Hepatocyte (in vitro differentiated cells): ENCODE measurements at places on chromosomes 11 and 22.

DNA sequence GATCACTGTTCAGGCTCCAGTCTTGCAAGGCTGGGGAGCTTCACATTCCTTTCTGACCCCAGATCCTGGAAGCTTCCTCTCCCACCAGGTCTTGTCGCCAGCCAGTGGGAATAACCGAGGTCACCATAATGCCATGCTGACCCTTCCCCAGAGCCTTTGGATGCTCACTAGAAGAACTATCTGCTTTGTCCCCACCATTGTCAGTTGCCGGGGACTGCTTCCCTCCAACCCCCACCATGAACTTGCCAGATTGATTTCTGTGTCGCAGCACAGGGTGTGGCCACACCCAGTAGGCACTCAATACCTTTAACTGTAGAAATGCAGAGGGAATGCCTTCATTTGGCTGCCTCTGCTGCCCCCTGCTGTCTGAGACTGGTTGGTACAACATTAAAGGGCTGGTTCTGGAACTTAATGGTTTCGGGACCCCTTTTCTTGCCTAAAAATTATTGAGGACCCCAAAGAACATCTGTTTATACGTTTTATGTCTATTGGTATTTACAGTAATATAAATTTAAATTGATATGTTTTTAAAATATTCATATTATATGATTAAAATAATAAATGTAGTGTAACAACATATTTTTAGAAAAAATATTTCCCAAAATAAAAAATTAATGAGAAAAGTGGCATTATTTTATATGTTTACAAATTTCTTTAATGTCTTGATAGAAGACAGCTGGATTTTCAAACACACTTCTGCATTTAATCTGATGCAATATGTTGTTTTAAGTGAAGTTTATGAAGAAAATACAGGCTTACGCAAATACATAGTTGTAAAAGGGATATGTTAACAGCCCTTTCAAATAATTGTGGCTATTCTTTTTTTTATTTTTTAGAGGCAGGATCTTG, 6.7 kb upstream of the GDPD5 start:
- peak; percentile 78 for DNase-seq

DNA sequence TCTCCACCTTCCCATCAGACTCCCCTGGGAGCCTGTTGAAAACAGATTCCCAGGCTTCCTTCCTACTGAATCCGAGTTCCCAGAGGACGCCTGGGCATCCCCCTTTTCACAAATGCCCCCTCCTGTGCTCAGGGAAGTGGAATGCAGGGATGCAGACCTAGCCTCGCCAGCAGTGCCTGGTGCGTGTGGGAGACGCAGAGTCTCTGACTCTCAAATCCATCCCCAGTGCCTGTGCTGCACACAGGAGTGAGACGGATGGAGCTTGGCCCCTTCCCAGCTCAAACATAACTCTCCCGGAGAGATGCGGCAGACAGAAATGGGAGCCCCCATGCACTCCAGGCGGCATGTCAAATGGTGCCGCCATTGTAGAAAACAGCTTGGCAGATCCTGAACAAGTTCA, 62.6 kb downstream of the CTTN start:
- no peak for DNase-seq

DNA sequence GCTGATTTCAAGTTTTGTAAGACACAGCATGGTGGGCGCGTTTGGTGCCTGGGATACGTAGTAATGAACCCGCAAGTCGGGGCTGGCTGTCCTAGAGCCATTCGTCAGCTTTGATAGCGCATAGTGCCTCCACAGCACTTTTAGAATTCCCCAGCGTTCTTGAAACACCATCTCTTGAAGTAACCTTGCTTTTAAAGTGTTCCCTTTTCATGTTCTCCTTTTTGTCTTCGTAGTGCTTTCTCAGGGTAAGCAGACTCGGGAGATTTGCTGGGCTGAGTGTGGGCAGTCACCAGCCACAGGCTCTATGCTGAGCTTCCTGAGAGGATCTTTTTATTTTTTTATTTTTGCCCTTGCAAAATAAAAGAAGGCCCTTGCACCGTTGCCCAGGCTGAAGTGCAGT, 39.6 kb upstream of the CTTN start:
- DNase-seq: no peak

GRCh38 chr22:33314316-33314715, 256.1 kb upstream of the SYN3 start:
- no peak for DNase-seq

DNA sequence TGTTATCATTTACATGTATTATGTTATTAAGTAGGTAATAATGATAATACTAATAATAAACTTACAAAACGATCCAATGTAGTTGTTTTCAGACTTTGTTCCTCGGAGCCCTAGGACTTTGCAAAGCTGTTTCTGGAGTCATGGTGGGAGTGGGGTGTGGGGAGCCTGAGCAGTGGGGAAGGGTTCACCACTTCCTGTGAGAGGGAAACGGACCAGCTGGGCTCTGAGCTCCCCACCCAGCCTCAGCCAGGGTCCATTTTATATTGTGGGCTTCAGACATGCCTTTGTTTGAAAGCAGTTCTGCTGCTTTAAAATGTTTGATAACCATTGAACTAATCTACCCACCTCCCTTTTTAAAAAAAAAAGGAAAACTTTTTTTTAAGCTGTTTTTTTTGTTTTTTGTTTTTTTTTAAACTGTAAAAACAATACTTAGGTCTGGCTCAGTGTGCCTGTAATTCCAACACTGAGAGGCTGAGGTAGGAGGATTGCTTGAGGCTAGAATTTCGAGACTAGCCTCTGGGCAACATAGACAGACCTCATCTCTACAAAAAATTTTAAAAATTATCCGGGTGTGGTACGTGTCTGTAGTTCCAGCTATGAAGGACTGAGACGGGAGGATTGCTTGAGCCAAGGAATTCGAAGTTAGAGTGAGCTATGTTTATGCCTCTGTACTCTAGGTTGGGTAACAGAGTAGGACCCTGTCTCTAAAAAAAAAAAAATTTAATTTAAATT, 7.0 kb downstream of the SERPING1 start:
- no peak for DNase-seq

GRCh38 chr11:122647736-122648275, 7.7 kb upstream of the UBASH3B start:
- DNase-seq: no peak

- DNase-seq: peak; percentile 79
These were observed 46.2 kb downstream of the BLID start for GRCh38 chr11:122069707-122070360.

- DNase-seq: no peak
These were observed 39.3 kb upstream of the SPON1 start for GRCh38 chr11:13923182-13923581.

DNA sequence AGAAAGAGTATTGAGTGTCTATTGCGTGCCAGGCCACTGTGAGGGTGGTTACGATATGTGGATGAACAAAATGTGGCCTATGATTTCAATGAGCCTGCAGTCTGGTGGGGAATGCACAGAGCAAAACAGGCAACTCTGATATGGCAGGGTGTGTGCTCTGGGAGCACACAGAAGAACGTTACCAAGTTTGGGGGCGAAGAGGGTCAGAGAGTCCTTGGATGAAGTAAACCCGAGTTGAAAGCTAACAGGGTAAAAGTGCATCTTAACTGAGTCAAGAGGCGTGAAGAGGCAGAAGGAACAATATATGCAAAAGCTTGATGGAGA, 258 bp downstream of the CFAP68 start:
- DNase-seq: no peak

GRCh38 chr11:131688048-131688693, 317.8 kb downstream of the NTM start:
- DNase-seq: peak; percentile 83

DNA sequence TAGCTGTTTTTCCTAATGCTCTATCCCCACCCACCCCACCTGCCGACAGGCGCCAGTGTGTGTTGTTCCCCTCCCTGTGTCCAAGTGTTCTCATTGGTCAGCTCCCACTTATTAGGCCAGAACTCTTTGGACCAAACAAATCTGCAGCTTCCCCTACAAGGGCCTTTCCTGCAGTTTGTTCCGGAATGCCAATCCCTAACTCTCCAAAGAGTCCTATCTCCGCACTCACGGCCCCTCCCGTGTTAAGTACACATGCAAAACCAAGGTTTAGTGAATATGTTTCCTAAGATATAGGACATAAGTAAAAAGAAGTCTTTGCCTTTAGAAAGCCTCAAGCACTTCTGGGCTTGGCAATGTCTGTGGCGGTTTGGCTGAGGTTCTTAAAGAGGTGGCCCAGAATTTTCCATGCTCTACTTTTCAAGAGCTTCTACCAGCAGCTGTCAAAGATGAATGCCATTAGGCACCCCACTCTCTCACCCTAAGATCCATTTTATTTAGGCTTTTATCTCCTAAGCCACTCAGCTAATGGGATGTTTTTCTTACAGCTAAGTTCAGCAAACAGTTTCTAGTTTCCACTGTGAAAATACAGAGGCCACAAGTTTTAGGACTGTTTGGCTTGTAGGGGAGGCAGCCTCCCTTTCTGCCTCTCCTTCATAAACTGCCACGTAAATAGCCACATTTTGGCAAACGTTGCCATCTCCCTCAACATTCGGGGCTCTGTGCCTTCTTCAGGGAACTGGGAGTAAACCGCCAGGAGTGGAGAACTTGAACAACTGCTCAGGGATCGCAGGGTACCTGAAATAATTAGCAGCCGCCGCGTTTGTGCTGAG, 1.6 kb downstream of the CD59 start:
- peak; percentile 25 for DNase-seq

- DNase-seq: no peak
These were observed 1.6 kb downstream of the KIAA0930 start for GRCh38 chr22:45238957-45239680.

DNA sequence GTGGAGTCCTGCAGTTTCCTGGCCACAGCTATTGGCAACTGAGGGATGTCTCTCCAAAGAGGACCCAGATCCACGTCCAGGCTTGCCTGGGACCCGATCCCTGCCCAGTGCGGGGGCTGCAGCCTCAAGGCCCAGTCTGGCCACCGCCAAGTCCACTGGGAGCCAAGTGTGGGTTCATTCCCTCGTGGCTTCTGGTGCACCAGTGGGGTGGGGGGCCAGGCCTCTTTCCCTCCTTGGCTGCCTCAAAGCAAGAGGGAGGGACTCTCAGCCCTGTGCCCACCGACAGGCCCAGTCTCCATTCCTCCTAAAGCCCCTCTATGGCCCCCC, 13.3 kb upstream of the PIM3 start:
- no peak for DNase-seq

DNA sequence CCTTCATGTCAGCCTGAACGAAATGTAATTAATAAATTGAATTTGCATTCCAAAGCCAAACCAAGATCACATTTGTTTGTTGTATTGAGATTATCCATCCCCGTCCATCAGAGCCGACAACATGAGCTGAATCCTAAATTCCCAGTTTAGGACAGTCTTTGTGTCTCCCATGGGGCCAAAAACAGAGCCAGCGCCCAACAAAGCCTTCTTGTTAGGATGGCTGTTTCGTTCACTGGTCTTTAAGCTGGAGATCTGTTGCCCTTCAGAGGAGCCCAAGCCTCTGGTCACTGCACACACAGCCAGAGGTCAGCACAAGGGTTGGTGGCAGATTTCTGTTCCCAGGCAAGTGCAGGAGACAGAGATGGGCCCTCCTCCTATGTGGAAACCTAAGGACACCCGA, 25.8 kb downstream of the DSCAML1 start:
- no peak for DNase-seq

- no peak for DNase-seq
These were observed 29.5 kb downstream of the MMP27 start for GRCh38 chr11:102676084-102676483.

GRCh38 chr11:81725701-81726100, 1008.0 kb downstream of the FAM181B start:
- no peak for DNase-seq

DNA sequence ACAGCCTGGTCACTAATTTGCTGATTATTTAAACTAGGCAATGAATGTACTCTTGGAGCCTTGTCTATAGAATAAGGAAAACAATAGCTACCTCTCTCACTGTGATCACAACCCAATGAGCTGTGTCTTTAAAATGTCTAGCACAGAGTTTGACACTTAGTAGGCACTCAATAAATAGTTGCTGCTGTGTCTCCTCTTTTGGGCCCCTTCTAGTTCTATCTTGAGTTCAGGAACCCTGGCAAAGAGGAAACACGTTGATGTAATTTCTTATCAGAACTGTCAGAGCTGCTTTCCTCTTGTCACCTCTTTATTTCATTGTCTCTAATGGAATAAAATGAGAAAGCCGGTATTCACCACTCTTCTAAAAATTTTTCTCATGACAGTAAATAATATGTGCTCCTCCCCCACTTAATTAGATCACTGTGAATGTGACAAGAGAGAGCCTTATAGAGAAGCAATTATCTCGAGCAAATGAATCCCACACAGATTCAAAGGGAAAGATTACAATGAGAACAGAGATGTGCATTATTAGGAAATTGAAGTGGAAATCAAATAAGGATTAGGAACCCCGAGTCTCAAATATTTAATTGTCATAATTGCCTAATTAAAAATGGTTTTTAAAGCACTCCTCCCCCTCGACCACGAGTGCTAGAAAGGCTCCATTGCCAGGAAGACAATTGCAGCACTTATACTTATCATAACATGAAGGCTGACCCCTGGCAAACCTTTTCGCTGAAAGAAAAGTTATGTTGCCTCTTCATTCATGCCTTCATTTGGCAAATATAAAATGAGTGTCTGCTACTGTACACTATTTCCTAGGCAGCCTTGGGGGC, 175.0 kb upstream of the BDNF start:
- no peak for DNase-seq

- peak; percentile 56 for DNase-seq
These were observed 2.2 kb downstream of the BCR start for GRCh38 chr22:23182309-23183060.

DNA sequence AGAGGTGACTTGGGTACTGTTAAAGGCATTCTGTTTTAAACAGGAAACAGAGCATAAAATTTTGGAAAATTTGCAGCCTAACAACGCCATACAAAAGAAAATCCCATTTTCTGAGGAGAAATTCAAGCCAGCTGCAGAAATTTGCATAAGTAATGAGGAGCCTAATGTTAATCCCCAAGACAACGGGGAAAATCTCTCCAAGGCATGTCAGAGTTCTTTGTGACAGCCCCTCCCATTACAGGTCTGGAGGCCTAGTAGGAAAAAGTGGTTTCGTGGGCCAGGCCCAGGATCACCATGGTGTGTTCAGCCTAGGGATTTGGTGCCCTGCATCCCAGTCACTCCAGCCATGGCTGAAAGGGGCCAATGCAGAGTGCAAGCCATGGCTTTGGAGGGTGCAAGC, 1333.1 kb upstream of the TENM4 start:
- DNase-seq: no peak

DNA sequence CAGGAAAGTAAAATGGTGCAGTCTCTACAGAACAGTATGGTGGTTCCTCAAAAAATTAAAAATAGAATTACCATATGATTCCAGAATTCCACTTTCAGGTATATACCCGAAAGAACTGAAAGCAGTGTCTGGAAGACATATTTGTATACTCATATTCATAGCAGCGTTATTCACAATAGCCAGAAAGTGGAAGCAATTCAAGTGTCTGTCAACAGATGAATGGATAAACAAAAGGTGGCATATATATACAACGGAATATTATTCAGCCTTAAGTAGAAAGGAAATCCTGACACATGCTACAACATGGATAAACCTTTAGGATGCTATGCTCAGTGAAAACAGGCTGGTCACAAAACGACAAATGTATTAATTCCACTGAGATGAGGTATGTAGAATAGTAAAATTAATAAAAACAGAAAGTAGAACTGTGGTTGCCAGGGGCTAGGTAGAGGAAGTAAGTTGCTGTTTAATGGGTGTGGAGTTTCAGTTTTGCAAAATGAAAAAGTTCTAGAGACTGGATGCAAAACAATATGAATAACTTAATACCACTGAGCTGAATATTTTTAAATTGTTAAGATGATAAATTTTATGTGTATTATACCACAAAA, 14.5 kb downstream of the SAA1 start:
- DNase-seq: no peak

- DNase-seq: no peak
These were observed 95.3 kb downstream of the ST3GAL4 start for GRCh38 chr11:126450806-126451205.

GRCh38 chr11:112051768-112052167, 22.0 kb downstream of the PIH1D2 start:
- no peak for DNase-seq
